ENCODE measurements at places on chromosomes 5 and 9.

- no peak for DNase-seq
Measured at GRCh38 chr9:69549310-69550202, 122.6 kb downstream of the APBA1 start.

GRCh38 chr9:14080959-14081542, 232.9 kb downstream of the NFIB start:
- no peak for DNase-seq

- no peak for DNase-seq
Measured at GRCh38 chr5:87190687-87191086, 77.0 kb upstream of the RASA1 start.

DNA sequence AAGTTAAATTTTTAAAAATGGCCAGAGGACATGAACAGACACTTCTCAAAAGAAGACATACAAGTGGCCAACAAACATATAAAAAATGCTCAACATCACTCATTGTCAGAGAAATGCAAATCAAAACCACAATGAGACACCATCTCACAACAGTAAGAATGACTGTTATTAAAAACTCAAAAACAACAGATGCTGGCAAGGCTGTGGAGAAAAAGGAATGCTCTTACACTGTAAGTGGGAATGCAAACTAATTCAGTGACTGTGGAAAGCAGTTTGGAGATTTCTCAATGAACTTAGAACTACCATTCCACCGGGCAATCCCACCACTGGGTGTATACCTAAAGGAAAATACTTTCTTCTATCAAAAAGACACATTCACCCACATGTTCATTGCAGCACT, 168.5 kb upstream of the PIK3R1 start:
- no peak for DNase-seq

GRCh38 chr9:106575823-106576222, 287.1 kb upstream of the ZNF462 start:
- DNase-seq: no peak

Measured in stimulated activated CD8-positive, alpha-beta memory T cell treated with anti-CD3 and anti-CD28 coated beads, Interleukin-2, amount 100 ng/mL, for 48 hours (primary cell).